ENCODE measurements at places on chromosomes 2 and 18. TPM values are rescaled to one million over a fixed set of nuclear protein-coding genes. Genes with fewer than 3 reads are reported as not detected.

Gene VWA3B
- total RNA-seq: not detected

DNA sequence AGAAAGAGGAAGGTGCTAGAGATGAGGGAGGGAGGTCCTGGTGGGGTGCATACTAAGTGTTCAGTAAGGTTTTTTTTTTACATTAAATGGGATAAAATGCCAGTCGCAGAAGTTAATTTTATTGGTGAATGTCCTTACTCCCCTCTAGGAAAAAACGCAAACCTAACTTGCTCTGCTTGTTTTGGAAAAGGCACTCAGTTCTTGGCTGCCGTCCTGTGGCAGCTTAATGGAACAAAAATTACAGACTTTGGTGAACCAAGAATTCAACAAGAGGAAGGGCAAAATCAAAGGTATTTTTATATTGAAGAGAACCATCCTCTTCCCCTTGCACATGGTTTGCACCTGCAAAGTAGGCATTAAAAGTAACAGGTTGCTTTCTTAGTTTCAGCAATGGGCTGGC, 12.7 kb upstream of the IL18R1 start:
- DNase-seq: no peak

Gene CCNYL1
- total RNA-seq: 20.6 TPM

Gene HRH4
- 1.0 TPM for total RNA-seq

Gene C2orf15
- 1.4 TPM for total RNA-seq

Gene RUFY4
- 2.1 TPM for total RNA-seq

DNA sequence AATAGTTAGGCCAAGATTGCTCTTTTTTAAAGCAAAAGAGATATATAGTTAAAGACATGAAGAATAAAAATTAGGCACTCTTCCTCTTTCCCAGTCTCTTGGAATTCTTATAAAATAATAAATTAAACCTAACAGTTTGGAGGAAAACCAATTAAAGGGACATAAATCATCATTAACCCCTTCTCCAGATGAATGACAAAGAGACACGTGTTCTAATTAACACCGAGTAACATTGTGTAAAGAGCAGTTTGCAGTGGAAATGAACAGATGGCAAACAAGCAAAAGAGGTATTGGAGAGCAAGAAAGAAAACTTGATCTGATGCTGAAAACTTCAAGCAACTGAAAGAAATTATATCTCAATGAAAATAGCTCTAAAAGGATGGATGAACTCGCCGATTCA, 48.4 kb downstream of the BCL2 start:
- DNase-seq: no peak

Gene PLB1
- total RNA-seq: 32.7 TPM

- no peak for DNase-seq
Measured at GRCh38 chr2:224973112-224974016, 68.9 kb downstream of the DOCK10 start.

Gene KLHL29
- total RNA-seq: 18.3 TPM

DNA sequence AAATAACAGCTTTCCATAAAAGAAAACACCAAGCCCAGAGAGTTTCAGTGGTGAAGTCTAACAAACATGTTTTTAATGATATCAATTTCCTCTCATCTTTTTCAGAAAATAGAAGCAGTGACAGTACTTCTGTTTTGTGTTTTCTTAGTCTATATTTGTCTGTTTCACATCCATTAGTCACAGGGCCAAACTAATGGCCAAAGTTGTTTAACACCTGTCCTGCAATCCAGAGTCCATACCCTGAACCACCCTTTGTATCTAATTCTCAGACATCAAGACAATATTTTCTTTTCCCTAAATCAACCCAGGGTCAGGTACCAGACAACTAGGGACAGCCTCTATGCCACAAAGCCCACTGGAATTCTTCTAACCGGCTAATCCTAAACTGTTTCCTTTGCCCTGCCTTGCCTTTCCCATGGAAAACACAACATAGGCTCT, 25.9 kb downstream of the TMSB10 start:
- peak; percentile 13 for DNase-seq

DNA sequence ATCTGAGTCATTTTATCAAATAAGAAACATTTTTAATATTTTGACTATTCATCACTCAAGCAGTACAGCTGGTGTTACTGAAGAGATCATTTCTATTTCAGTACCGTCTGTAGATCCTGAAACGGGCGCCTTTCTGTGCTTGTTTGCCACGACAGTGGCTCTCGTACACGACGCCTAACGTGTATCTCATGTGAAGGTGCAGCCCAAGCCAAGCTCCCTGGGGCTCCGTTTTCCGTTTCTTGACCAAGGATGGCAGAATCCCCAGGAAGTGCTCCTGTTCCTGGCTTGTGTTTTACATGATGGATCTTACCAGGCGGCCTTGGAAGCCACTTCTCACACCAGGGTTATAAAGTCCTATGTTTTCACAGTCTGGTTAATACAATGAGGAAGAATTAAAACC, 320.6 kb downstream of the GBX2 start:
- peak; percentile 29 for DNase-seq

Gene GAREM2
- 1.8 TPM for total RNA-seq

All from spleen (tissue), 13 donors.